ENCODE measurements at places on chromosomes 13 and 19.

DNA sequence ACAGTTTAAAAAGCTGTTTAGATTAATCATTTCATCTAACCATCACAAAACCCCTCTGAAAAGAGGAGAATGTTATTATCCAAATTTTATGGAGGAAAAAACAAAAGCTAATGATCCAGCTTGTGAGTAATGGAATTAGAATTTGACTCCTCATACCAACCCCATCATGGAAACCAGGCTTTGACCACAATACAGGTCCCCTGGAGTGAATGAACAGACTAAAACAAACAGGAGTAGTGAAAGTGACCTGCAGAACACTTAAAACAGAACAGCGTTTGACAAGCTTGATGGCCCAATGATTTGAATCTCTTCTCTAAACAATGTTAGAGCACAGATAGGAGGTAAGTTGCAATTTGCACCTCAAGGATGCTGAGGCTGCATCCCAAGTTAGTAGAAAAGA, 230.0 kb downstream of the DCT start:
- DNase-seq, result no peak

- DNase-seq, result no peak
These were observed 87.8 kb downstream of the ANKRD10 start for GRCh38 chr13:110826861-110827672.

- DNase-seq, result no peak
These were observed 32.6 kb upstream of the RFC3 start for GRCh38 chr13:33785384-33785783.

GRCh38 chr13:52447354-52447753, 3.1 kb downstream of the VPS36 start:
- DNase-seq, result no peak

- DNase-seq, result peak; percentile 77
These were observed at the start of gene VWA8 for GRCh38 chr13:41960637-41961465. VWA8 (minus strand) TSS chr13:41961109; CDS start chr13:41961015, 94 bp downstream.
